ENCODE measurements at places on chromosomes 12 and 14.

- no peak for DNase-seq
Measured at GRCh38 chr14:23528555-23528954, 23.0 kb downstream of the ZFHX2 start.

GRCh38 chr14:23365732-23366425, 907 bp upstream of the EFS start:
- DNase-seq: no peak

DNA sequence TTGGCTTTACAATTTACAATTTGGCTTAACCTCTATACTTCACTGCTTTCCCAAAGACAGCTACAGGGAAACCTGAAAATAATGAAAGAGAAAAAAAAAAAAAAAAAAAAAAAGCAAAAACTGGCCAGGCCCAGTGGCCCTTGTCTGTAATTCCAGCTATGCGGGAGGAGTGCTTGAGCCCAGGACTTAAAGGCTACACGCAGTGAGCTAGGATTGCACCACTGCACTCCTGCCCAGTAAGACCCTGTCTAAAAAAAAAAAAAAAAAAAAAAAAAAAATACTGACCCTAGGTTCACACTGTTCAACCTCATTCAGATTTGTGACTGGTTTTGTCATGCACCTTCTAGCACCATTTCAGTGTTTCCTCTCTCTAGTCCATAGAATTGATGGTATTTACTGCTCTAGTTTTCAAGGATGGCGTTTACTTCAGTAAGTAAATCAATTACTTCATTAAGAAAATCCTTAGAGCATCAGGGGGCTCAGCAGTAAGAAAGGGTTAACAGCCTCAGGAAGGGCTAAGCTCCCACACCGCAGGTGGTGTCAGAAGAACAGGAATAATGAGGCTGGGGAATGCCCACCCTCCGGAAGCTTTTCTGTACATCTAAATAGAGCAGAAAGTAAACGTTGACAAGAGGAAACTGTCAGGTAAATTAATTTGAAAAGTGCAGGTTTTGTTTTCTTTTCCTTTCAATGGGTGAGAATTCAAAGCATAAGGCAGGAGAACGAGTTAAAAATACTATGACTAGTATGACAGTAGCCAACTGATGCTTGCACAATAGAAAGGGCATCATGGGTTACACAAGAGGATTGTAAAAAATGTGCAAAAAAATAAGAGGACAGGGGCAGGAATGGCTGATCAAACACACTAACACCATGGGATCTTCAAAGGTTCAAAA, 115.0 kb upstream of the MDM1 start:
- DNase-seq: no peak

DNA sequence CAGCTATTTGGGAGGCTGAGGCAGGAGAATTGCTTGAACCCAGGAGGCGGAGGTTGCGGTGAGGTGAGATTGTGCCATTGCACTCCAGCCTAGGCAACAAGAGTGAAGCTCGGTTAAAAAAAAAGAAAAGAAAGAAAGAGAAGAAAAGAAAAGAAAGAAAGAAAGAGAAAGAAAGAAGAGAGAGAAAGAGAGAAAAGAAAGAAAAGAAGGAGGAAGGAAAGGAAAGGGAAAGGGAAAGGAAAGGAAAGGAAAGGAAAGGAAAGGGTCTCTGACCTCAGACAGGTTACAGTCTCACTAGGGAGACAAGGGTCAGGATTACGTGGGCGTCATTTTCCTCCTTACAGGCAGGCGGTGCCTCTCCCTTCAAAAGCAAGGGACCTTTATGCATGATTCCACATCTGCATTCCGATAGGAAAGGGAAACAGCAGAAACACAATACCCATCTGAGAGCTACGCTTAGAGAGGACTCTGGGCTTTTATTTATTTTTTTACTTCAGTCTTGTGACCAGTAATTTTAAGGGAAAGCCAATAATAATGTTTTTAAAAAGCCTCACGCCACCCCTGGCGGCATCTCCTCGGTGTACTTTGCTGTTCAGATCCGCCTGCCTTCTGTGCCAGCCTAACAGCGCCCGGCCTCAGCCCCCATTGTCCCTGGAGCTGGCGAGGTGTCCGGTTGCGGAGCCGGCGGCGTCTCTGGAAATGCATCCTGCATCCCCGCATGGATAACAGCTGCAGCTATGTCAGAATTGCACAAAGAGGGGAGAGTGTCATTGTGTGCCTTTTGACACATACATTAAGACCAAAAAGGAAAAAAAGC, 945 bp upstream of the HIP1R start:
- no peak for DNase-seq

GRCh38 chr12:79351251-79351650, 339.5 kb downstream of the PAWR start:
- DNase-seq: no peak

DNA sequence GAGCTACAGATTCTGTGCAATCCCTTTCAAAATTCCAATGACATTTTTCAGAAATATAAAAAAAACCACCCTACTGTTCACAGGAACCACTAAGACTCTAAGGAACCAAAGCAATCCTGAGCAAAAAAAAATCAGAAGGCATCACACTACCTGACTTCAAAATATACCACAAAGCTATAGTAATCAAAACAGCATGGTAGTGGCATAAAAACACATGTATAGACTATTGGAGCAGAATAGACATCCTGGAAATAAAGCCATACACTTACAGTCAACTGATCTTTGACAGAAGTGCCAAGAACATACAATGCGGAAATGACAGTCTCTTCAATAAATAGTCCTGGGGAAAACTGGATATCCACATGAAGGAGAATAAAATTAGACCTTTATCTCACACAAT, 56.5 kb downstream of the EGLN3 start:
- DNase-seq: no peak

Data from GM12891 (cell line).